ENCODE measurements at places on chromosomes 4 and X.

DNA sequence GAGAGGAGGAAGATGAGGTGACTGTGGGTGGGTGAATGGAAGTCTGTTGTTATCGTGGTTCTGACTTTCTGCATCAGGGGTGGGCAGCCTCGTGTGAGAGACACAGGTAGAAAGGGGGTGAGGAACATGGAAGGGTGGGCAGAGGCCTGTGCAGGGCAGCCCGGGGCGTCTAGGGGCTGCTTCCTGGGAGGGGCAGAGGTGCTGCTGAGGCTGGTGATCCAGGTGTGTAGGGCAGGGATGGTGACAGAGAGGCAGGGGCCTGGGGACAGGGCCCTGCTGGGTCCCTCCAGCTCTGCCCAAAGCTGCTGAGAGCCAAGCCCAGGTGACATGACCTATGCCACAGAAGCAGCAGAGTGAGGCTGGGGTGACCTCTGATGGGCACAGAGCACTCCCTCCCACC is 89.7 kb upstream of the C4orf50 start:
- H3K27me3 ChIP-seq = peaks cover 2% of the 10 kb centered on the region
- no peak for DNase-seq
- H3K27ac ChIP-seq = no peak overlapping the region

- DNase-seq = no peak
- H3K27ac ChIP-seq = peak overlapping the region; percentile 80
- no peak overlapping the region for H3K4me3 ChIP-seq
- no peaks in the 10 kb centered on the region for H3K27me3 ChIP-seq
- H3K4me1 ChIP-seq = peaks cover 60% of the 10 kb centered on the region
Measured at GRCh38 chrX:13284570-13284969, 35.3 kb downstream of the ATXN3L start.

GRCh38 chrX:29965634-29966033 is 249.7 kb upstream of the MAGEB2 start:
- DNase-seq = no peak
- H3K27me3 ChIP-seq = no peaks in the 10 kb centered on the region
- H3K4me3 ChIP-seq = no peak overlapping the region
- no peak overlapping the region for H3K27ac ChIP-seq
- peaks cover 5% of the 10 kb centered on the region for H3K4me1 ChIP-seq

- H3K36me3 ChIP-seq = peaks cover 36% of the 10 kb centered on the region
- DNase-seq = no peak
- H3K27ac ChIP-seq = no peak overlapping the region
Measured at GRCh38 chr4:158871335-158871724, 102.5 kb downstream of the FNIP2 start.

- no peak overlapping the region for H3K27ac ChIP-seq
- no peak overlapping the region for H3K4me3 ChIP-seq
- no peaks in the 10 kb centered on the region for H3K36me3 ChIP-seq
- no peaks in the 10 kb centered on the region for H3K27me3 ChIP-seq
- no peaks in the 10 kb centered on the region for H3K4me1 ChIP-seq
- no peak for DNase-seq
Measured at GRCh38 chr4:116726523-116726922, 358.9 kb downstream of the TRAM1L1 start.

DNA sequence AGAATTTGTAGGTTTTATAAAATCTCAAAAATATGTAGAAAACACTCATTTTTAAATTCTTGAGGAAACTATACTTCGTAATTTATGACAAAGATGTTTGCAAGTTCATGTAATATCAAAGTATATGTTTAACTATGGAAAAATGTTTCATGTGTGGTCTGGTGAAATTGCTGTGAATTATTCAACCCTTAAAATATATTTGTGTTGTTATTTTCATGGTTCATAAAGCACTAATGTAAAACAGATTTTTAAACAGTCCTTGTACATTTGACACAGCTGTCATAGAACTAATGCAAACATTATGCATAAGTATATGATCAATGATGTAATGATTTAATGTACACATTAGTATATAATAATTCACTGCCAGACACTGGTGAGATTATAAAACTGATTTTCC is 83.1 kb upstream of the ARSJ start:
- no peaks in the 10 kb centered on the region for H3K27me3 ChIP-seq
- no peaks in the 10 kb centered on the region for H3K36me3 ChIP-seq
- no peak for DNase-seq

GRCh38 chr4:124055896-124056295 is 656.6 kb downstream of the ANKRD50 start:
- peaks cover 1% of the 10 kb centered on the region for H3K27me3 ChIP-seq
- no peaks in the 10 kb centered on the region for H3K36me3 ChIP-seq
- no peak overlapping the region for H3K4me3 ChIP-seq
- H3K4me1 ChIP-seq = peaks cover 31% of the 10 kb centered on the region

GRCh38 chr4:25180524-25181131 is 20.4 kb upstream of the SEPSECS start:
- peaks cover 59% of the 10 kb centered on the region for H3K4me1 ChIP-seq
- peaks cover 13% of the 10 kb centered on the region for H3K36me3 ChIP-seq
- H3K4me3 ChIP-seq = no peak overlapping the region
- H3K27me3 ChIP-seq = no peaks in the 10 kb centered on the region

DNA sequence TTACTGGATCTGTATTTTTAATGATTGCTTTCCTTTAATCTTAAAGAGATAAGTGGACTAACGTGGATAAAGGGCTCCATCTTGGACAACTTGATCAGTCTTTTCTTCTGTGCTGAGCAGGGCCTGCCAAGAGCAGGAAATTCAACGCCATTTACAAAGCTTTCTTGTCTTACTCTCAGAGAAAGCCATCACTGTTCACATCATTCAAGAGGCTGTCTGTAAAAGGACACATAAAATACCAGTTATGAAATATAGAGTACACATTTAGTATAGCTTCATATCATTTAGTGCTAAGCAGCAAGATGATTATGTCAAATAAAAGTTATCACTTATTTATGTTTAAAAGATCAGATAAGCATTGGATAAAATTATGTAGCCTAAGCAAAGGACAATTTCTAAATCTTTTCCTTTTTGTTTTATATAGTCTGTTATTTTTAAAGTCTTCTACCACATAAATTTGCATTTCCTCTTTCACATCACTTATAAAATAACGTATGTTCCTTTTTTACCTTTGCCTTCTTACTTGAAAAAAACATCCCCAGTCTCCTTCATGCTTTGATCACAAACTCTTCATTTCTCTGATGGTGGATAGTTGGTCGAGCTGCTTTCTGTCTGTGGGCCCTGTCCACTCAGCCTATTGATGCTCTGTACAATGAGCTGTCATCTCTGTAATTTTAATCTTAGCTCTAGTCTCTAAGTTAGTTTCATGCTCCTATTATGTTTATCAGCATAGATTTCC is 2.1 kb upstream of the CCNG2 start:
- H3K4me1 ChIP-seq = peaks cover 36% of the 10 kb centered on the region
- H3K4me3 ChIP-seq = no peak overlapping the region
- no peak for DNase-seq
- H3K27me3 ChIP-seq = peaks cover 3% of the 10 kb centered on the region

DNA sequence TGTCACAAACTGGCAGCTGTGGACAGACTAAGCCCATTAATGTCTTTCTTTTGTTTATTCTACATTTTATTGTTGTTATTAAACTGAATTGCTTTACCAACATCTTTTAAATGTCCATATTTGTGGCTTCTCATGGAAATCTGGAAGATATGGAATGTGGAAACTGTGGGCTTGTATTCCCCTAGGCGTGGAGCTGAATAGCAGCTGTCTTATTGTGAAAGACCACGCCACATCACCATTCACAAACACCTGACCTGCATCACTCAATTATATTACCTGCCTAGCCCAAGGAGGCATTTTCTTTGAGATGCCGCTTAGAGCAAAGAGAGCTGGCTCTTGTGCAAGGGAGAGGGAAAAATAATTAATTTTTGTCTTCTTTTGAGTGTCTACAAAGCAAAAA is 96.9 kb upstream of the GPRIN3 start:
- no peaks in the 10 kb centered on the region for H3K36me3 ChIP-seq
- no peak overlapping the region for H3K27ac ChIP-seq
- no peak for DNase-seq
- peaks cover 5% of the 10 kb centered on the region for H3K4me1 ChIP-seq

DNA sequence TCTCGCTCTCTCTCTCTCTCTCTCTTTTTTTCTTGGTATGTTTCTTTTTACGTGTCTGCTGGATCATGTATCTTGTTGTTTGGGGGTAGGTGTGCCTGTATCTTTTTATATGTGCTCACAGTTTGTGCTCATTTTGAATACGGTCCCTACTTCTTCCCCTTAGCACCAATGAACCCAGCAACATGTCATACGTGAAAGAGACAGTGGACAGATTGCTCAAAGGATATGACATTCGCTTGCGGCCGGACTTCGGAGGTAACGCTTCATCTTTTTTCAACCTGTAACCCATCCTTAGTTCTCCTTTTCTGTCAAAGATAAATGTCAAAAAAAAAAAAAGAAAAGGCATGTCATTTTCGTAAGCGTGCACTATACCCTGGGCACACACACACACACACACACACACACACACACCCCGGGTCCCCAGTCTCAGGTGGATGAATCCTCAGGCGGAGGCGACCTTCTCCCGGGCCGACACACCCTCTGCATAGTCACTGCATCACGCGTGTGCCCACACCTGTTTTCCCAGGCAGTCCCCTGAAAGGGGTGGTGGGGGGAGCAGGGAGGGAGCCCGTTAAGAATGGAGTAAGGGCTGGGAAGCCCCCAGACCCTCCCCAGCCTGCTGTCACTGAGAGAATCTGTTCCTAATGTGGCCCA is 511 bp downstream of the GABRB1 start:
- no peaks in the 10 kb centered on the region for H3K4me1 ChIP-seq
- H3K27ac ChIP-seq = no peak overlapping the region
- H3K36me3 ChIP-seq = no peaks in the 10 kb centered on the region
- H3K4me3 ChIP-seq = peak overlapping the region; percentile 0
- no peak for DNase-seq

DNA sequence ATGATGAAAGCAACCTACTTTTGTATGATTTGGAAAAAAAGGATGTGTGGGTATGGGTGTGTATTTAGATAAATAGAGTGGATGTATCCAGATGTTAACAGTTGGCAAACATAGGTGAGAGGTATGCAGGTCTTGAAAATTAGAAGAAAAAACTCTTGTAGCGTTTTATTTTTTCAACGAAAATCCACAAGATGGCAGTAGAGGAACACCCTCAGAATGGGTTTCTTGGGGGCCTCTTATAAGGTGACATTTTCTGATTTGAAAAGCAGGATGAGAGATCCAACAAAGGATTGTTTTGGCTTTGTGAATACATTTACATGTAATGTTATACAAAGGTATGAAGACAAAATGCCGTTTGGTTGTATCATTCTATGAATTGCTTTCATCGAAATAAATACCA is 68.3 kb downstream of the FMR1NB start:
- no peak for DNase-seq
- no peak overlapping the region for H3K27ac ChIP-seq
- H3K4me1 ChIP-seq = no peaks in the 10 kb centered on the region

DNA sequence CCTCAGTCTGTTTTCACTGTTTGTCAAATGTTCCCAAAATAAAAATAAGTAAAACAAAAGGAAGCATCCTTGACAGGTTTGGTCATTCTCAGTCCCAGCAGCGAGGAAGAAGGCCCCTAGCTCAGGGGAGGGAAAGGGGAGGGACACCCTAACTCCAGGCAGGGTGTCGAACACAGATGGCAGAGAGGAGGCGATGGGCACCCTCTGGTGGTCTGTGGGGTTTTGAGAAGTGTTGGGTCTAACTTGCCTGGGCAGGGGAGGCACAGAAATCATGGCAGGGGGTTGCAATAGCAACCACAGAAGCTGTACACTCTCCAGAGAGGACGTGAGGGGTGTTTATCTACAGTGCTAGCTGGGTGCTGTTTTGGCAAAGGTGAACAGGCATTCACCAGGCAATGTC is 229.8 kb upstream of the SFRP2 start:
- H3K4me1 ChIP-seq = no peaks in the 10 kb centered on the region
- no peak overlapping the region for H3K27ac ChIP-seq
- no peak for DNase-seq
- H3K27me3 ChIP-seq = no peaks in the 10 kb centered on the region

GRCh38 chr4:153090670-153091385 is 113.4 kb upstream of the TRIM2 start:
- H3K27ac ChIP-seq = no peak overlapping the region
- peaks cover 6% of the 10 kb centered on the region for H3K4me1 ChIP-seq
- H3K4me3 ChIP-seq = no peak overlapping the region
- H3K36me3 ChIP-seq = no peaks in the 10 kb centered on the region
- H3K27me3 ChIP-seq = peaks cover 17% of the 10 kb centered on the region

DNA sequence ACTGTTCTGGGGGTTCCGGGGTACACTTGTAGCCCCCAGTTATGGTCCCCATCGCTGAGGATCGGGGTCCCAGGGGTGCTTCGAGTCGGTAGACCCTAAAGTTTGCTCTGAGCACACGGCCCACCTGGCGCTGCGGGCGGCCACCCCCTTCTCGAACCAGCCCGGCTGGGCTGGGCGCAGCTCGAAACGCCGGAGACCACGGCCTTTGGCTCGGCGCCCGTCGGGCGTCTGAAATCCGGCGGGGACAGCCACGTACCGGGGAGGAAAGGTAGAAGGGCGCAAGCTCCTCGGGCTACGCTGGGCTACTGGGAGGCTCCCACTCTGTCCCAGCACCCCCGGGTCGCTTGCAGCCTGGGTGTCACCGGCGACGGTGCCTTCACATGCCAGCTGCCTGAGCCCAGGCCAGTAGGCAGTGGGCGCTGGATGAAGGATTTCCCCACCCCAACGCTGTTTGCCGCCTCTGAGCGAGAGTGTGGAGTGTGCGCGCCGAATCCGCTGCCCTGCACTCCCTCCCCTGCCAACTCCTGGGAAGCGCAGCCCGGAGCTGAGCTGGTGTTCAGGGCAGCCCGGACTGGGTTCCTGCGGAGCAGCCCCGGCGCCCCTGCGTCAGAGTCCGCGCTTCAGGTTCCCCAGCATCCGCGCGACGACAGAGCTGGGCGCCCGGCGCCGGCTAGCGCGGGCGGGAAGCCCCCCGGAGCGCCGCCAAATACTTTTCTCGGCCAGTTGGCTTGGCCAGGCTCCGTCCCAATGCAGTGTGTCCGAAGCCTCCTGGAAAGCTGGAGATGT is 637 bp downstream of the MAMLD1 start:
- no peaks in the 10 kb centered on the region for H3K36me3 ChIP-seq
- no peaks in the 10 kb centered on the region for H3K27me3 ChIP-seq
- H3K4me1 ChIP-seq = peaks cover 18% of the 10 kb centered on the region
- H3K4me3 ChIP-seq = peak overlapping the region; percentile 79
- no peak overlapping the region for H3K27ac ChIP-seq

GRCh38 chrX:103800318-103800717 is 23.7 kb downstream of the PLP1 start:
- H3K4me1 ChIP-seq = no peaks in the 10 kb centered on the region
- DNase-seq = no peak
- no peak overlapping the region for H3K4me3 ChIP-seq
- H3K27me3 ChIP-seq = no peaks in the 10 kb centered on the region

GRCh38 chr4:74671080-74671698 is 123.1 kb downstream of the BTC start:
- no peaks in the 10 kb centered on the region for H3K36me3 ChIP-seq
- peaks cover 20% of the 10 kb centered on the region for H3K4me1 ChIP-seq
- no peak overlapping the region for H3K27ac ChIP-seq

DNA sequence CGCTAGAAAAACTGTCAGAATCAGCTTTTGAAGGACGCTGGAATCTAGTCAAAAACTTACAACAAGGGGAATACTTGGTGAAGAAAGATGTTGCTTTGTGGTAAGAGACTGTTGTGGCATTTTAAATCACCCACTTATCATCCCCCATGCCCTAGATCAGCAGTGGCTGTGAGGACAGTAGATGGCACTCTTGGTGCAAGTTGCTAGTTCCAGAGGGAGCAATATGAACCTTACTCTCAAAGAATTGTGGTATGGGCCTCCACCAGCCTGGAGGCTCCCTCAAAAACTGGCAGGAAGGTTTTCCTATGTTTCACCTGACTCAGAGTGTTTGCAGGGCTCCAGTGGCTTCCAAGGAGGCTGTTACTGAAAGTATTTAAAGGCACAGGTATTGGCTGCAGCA is 37.7 kb upstream of the SLC16A2 start:
- no peaks in the 10 kb centered on the region for H3K27me3 ChIP-seq
- H3K36me3 ChIP-seq = no peaks in the 10 kb centered on the region
- peaks cover 15% of the 10 kb centered on the region for H3K4me1 ChIP-seq
- no peak overlapping the region for H3K27ac ChIP-seq
- peak; percentile 43 for DNase-seq

All from HFFc6 (cell line).